ENCODE measurements at places on chromosomes 5 and 9.

DNA sequence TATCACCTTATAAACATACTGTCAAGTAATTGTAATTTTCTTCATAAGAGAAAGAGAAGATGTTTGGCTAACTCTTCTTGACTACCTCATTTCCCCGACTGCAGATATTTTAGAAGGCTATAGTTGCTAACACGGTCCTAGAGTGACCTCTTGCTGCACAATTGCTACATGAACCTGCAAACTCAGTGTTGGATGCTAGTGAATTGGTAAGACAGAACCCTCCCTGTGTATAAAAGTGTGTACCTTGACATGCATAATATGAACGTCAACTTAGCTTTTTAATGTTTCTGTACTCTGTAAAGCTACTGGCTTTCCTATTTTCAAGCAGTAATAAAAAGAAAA is 46.7 kb upstream of the CER1 start:
- DNase-seq, result no peak

GRCh38 chr5:129069292-129069691 is 25.3 kb upstream of the ISOC1 start:
- no peak for DNase-seq

GRCh38 chr9:86652736-86653135 is 294.6 kb downstream of the GAS1 start:
- no peak for DNase-seq

DNA sequence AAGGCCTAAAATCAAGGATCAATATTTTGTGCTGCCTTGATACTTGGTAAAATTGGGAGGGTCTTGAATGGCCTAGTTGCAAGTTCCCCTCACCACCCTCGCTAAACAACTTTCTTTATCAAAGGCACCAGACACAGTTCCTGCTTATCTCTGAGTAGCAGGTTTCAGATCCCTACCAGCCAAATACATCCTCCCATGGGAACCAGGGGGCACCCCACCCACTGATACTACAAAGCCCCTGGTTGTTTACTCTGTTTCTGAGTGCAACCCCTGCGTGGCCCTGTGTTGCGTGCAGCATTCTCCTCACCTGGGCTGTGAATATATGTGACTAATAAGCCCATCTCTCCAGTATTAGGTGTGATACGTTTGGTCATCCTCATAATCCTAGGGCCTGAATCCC is 314.9 kb downstream of the DRD1 start:
- DNase-seq, result no peak

- DNase-seq, result no peak
Observed at GRCh38 chr5:139761057-139761450, 34.6 kb upstream of the PSD2 start.

GRCh38 chr9:75130621-75131230 is 42.4 kb downstream of the OSTF1 start:
- no peak for DNase-seq

DNA sequence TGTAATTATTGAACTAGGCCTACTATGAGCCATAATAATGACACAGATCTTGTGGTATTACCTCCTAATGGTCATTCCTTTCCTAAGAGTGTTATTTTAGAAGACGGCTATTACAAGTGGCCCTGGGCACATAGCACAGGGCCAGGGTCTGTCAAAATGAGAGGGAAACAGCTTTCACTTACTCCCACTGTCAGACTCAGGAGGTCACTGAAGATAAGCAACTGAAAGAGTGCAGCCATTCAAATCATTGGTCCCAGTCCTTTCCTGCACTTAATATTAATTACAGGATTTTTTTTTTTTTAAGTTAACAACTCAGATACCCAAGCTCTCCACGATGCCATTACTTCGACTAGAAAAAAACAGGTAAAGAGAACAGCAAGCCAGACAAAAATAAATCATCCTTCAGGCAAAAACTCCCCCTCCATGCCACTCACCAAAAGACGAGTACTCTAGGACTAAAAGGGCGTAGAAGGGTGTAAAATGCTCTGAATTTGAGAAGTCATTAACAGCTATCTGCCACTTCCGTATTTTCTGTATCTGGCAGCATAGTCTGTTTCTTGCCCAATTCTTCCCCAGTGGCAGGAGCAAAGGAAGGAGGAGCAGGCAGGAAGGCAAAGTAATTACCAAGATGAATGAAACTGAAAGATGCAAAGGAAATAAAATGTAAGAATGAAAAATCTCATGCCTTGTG is 87.4 kb downstream of the ZNF608 start:
- DNase-seq, result no peak

DNA sequence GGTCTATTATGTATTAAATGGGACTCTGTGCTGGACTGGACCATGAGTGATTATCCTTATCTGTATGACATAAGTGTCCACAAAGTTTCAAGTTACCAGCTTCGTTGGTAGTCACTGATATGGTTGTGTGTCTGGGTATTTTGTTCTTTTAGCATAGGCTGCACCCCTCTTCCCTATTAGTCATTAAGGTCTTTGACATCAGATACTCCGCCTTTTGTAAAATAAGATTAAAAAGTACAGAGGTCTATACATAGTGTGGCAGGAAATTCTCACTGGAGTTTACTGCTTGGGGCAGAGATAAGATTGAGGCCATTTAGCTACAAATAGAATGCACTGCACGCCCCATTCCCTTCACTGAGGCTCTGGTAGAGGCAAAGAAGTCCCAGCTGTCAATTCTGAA is 99.4 kb downstream of the TMEM215 start:
- no peak for DNase-seq

GRCh38 chr5:159053216-159053615 is 46.5 kb downstream of the EBF1 start:
- DNase-seq, result no peak

DNA sequence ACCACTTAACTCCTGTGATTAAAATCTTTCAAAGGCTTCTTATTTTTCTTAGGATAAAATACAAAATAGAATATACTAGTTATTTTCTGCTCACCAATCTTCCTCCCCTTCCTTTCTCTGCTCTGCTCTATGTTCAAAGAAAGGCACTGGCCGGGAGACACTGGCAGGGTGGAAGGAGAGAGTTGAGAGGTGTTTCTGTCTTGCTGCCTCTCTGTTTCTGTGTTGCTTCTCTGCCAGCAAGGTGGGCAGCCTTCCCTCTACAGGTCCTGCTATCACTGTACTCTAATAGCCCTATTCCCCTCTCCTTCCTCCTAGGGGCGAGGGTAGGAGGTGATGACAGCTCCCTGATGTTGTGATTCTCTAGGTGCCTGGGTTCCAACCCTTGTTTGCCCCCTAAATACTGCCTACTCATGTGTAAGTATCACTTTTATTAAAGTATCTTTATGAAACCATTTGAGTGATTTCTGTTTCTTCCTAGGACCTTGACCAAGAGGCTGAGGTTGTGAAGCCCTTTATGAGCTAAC is 515.1 kb downstream of the TLE4 start:
- DNase-seq, result no peak

- no peak for DNase-seq
Observed at GRCh38 chr9:21160178-21160577, 6.3 kb downstream of the IFNA21 start.

GRCh38 chr9:6997330-6997729 is 239.6 kb downstream of the KDM4C start:
- DNase-seq, result no peak

DNA sequence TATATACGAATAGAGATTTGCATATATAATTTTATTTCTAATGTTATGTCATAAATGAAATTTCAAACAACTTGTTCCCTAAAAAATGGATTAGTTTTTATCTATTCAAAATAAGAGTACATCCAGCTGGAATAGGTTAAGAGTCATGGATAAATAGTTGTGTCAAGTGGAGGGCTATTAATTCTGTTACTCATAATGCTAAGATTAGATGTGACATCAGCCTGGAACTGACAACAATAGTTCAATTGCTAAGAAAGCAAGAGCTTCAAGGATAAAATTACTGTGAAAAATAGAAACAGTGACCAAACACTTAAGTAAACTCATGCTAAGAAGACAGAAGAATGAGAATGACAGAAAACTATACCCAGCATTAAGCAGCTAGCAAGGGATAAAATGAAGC is 92.2 kb upstream of the CDH9 start:
- DNase-seq, result no peak

- no peak for DNase-seq
Observed at GRCh38 chr9:137429974-137430722, 7.0 kb downstream of the NOXA1 start.

DNA sequence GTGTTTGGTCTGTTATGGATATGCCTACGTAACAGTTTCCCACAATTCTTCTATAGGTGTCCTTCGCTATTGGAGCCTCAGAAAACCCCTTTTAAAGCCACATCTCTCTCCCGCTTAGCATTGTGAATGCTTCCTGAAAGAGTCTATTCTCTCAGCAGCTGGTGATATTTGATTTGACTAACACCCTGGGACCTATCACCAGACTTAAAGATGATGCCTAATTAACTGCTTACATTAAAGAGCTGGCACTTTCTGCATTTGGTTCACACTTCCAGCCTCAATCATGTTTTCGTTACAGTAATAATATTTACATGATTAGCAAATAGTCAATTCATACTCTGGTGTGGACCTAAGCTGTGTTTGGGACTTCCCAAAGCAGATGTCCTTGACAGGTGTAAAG is 90.1 kb upstream of the VLDLR start:
- DNase-seq, result no peak

DNA sequence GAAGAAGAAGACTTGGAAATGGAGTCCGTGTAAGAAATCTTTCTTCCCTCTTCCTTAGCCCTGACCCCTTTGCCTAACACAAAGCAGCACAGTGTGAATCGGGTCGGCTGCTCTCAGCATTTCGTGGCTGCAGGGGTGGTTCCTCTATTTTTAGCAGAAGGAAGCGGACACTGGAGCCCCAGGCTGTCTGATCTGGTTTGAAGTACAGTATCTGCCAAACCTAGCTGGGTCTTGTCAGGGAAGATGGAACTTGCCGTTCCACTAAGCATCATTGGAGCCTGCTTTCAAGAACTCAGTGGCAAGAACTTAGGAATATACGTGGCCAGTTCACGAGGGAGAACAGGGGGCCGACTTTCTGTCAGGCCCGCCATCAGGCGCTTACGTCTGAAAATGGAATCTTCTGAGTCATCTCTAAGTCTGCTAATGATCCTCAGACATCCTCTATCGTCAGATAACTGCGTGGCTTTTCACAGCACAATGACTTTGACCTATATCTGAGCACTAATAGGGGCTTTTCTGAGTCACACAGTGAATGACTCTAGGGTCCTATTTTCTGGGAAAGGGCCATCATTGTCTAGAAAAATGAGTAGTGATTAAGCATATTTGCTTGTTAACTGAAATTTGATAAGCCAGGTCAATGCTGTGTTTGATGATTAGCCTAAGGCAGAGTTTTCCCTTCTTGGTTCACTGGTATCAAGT is 43.3 kb upstream of the NCS1 start:
- DNase-seq, result peak; percentile 29

GRCh38 chr5:149212198-149212951 is 59.3 kb upstream of the AFAP1L1 start:
- no peak for DNase-seq

GRCh38 chr5:125578551-125578950 is 832.1 kb upstream of the ZNF608 start:
- DNase-seq, result no peak

DNA sequence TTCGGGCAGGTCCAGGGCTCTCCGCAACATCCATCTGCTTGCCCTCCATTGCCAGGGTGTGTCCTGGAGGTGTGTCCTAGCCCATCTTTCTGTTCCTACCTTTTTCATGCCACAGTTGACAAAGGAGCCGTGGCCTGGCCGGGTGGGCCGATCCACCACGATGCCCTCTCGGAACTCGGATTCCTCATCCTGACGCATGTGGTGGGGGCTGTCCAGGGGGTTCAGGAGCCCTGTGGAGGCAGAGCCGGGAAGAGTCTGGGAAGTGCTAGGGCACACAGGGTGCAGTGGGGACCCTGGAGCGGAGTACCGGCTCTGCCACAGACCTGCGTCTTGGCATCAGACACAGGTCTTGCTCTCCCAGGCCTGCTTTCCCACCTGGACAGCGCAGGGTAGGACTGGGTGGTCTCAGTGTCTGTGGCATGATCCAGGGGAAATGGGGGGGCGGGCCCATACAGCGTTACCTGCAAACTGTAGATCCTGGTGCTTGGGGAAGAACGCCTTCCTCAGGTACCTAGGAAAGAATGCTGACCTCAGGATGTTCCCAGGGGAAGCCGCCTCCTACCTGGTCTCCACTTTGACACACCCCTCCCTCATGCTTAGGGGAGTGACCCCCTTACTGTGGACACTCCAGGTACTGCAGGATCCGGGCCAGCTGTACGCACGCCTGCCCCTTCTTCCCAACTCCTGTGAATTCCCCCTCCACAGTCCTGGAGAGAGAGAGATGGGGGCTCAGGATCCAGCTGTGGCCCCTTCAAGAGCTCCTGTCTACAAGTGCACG is 3.5 kb downstream of the SPOUT1 start:
- DNase-seq, result no peak

- DNase-seq, result no peak
Observed at GRCh38 chr5:150320044-150320613, 17.4 kb upstream of the ARSI start.

- DNase-seq, result no peak
Observed at GRCh38 chr9:72864327-72864726, 88.5 kb downstream of the ALDH1A1 start.

GRCh38 chr9:127083138-127083980 is 39.1 kb downstream of the ANGPTL2 start:
- no peak for DNase-seq

- DNase-seq, result no peak
Observed at GRCh38 chr9:79807971-79808370, 236.2 kb downstream of the TLE4 start.

- no peak for DNase-seq
Observed at GRCh38 chr5:148899993-148900392, 73.6 kb downstream of the ADRB2 start.

DNA sequence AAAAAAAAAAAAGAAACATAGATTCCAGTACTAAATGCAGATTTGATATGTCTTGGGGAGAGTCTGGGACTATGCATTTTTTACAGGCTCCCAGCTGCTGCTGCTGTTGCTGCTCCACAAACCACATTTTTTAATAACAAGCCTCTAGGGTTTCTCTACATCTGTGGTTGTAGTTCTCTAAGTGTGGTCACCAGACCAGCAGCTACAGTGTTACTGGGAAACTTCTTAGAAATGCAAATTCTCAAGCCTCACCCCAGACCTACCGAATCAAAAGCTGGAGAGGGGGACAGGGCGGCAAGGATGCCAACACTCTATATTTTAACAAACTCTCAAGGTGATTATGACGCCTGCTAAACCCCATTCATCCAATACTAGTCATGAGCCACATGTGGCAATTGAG is 293.4 kb upstream of the PTGER4 start:
- DNase-seq, result no peak

DNA sequence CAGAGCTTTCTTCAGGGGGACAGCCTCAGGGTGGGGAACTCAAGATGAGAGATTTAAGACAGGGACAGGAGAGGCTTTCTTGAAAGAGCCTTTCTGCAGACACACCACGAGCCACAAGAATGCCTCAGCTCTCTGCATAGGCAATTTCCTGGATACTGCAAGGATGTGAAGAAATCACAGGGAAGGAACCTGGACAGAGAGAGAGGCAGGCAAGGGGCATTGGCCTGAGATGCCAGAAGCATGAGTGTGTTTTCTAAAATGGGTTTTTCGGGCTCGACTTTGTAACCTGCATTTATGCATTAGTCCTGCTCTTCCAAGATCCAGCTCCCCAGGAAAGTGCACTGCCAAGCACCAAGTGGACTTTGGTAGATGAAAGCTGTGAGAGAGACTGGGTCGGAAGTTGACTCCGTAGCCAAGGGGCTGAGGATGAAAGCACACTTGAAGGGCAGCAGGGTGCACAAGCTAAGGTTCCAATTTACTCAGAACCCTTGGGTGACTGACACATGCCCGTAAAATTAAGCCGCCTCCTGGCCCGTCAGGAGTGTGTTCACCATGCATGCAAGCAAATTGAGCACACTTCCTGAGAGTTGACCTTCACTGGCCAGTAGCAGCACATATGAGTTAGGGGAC is 90.9 kb downstream of the CFAP90 start:
- no peak for DNase-seq

Measured in activated CD8-positive, alpha-beta memory T cell treated with anti-CD3 and anti-CD28 coated beads for 1 hour (primary cell).